ENCODE measurements at places on chromosomes 6 and 20.

GRCh38 chr6:138383776-138384175 lies 6.1 kb downstream of the SMIM28 start:
- no peak for DNase-seq

GRCh38 chr20:45350217-45350616 lies 2.0 kb upstream of the SDC4 start:
- DNase-seq, result no peak

GRCh38 chr6:2192976-2193375 lies 52.4 kb downstream of the GMDS start:
- no peak for DNase-seq

DNA sequence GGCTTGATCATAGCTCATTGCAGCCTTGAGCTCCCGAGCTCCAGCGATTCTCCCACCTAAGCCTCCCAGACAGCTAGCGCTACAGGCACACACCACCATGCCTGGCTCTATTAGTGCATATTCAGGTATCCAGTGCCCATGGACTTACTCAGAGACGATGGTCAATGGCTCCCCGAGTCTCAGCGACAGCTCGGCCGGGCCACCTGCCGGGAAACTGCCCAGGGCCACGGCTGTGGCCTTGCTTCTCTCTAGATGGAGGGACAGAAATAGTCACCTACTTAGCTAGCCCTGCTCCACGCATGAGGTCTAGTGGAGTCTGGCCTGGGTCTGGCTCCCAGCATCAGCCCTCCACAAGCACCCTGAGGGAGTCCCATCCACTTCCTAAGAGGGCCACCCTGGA lies 11.7 kb downstream of the SLA2 start:
- no peak for DNase-seq

GRCh38 chr6:1946583-1946982 lies 298.8 kb downstream of the GMDS start:
- DNase-seq, result no peak

DNA sequence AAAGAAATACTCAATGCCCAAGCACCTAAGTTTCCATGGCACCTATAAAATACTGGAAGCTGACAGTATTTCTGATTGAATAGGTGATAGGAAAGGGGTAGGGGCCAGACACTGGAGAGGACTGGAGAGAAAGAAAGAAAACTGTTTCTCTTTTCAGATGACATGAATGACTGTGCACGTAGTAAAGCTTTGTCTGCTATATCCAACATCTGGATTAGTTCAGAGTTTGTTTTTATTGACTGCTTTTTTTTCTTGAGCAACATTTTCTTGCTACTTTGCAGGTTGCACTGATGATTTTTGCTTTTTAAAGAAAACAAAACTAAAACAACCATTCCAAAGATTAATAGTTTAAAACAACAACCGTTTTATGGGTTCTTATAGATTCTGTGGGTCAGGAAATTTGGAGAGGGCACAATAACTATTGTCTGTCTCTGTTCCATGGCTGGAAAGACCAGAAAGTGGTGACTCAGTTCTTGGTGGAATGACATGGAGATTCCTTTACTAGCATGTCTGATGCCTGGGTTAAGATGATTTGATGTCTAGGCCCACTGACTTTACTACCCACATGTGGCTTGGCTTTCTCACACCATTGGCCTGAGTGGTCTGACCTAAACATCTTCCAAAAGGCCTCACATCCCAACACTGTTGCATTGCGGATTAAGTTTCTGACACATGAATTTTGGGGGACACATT lies 12.2 kb upstream of the LRP11 start:
- no peak for DNase-seq

DNA sequence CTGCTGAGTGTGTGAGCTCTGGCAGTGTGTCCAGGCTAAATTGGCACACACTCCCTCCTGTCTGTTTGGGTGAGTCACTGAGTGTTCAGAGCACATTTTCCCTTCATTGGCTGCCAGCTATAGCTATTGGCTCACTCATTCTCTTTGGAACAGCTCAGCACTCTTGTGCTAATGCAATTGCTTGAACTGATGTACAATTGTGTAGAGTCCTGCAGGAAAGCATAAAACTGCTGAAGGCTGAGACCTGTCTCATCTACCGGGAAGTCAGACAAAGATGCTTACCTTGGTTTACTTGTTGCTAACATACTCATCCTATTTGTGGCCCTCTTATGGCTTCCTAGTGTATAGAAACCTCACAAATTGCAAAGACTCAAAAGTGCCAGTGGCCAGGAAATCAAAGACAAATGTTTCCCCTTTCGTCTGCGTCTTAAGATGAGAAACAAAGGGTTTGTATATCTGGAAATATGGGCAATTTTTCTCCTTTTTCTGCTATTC lies 351.0 kb downstream of the BCKDHB start:
- DNase-seq, result no peak

- DNase-seq, result peak; percentile 20
Measured at GRCh38 chr20:20452254-20452676, 84.4 kb downstream of the INSM1 start.

- no peak for DNase-seq
Measured at GRCh38 chr6:48087448-48087847, 23.5 kb downstream of the PTCHD4 start.

DNA sequence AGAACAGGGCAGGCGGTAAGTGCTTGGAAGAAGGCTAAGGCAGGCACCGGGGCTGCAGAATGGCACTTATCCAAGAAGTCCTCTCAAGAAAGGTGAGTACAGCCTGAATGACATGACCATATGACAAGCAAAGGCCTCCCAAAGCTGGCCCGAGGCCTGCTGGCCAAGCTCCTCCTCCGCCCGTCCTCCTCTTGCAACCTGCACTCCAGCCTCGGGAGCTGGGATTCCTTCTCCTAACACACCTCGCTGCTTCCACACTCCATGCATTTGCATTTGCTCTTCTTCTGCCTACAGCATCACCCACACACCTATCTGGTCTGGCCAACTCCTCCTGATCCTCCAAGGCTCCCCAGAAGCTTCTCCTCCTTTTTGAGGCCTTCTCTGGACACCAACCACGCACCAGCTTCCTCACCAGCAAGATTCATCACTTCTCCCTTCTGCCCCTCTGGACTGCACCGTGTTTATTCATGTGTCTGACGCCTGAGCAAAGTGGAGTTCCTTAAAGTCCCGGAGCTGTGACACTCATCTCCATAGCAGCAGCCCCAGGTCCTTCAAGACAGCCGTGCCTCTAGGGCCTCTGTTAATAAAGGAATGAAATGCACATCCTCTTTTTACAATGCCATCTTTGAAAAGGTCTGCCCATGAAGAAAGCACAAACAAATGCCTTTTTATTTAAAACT lies 32.3 kb downstream of the CNKSR3 start:
- no peak for DNase-seq

DNA sequence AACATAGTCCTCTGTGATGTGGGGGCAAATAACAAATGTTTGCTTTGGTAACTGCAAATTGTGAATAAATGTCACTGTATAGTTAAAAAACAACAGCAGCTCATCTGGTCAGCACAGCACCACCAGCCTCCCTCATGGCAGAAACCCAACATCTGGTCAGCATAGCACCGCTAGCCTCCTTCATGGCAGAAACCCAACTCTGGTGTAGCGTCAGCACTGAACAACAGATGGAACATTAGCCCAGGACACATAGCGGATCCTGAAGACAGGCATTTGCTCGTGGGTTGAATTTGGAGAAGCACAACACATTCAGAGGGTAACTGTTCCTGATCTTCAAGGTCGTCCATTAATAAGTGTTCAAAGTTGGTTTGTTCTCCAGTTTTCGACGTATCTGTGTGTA lies 265.9 kb downstream of the DLL1 start:
- DNase-seq, result no peak

GRCh38 chr6:11467364-11467763 lies 70.2 kb upstream of the TMEM170B start:
- no peak for DNase-seq

- DNase-seq, result no peak
Measured at GRCh38 chr6:6966569-6966968, 141.2 kb upstream of the RREB1 start.

DNA sequence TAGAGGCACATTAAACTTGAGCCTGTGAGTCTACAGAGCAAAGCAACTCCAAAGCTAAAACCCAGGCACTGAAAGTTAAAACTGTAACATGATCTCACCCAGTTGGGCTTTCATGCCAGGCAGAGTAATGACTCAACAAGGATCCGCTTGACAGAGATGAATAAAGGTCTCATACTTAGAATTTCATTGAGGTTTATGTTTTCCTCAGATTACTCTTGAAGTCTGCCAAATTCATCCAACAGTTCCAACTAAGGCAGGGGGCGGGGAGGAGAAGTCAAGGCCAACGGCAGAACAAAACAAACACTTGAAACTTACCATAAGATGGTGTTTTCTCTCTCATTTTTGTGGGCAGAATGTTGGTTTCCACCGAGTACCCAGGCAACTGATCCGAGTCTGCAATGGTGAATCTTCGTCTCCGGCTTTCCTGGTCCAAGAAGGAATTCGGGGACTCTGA lies 54.0 kb upstream of the IPCEF1 start:
- no peak for DNase-seq

DNA sequence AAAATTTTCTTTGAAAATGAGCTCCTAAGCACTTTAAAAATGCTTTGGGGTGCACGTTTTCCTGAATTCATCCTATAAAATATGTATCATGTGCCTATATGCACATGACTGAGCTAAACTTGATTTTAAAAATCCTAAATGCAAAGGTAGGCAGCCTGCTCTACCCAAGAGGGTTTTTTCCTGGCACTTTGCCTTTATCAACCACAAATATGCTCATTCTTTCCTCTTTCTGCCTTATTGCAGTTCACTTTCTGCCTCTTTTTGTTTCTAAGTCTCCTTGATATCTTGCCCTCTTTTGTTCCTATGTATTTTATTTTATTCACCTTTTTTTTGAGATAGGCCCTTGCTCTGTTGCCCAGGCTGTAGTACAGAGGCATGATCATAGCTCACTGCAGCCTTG lies 229.3 kb downstream of the GRM1 start:
- no peak for DNase-seq

- peak; percentile 52 for DNase-seq
Measured at GRCh38 chr6:33620856-33621710, at the start of gene ITPR3. Gene ITPR3 (plus strand): TSS chr6:33621322. CDS start chr6:33621603, 281 bp downstream.

GRCh38 chr6:129501740-129502660 lies 208.0 kb downstream of the ARHGAP18 start:
- no peak for DNase-seq

DNA sequence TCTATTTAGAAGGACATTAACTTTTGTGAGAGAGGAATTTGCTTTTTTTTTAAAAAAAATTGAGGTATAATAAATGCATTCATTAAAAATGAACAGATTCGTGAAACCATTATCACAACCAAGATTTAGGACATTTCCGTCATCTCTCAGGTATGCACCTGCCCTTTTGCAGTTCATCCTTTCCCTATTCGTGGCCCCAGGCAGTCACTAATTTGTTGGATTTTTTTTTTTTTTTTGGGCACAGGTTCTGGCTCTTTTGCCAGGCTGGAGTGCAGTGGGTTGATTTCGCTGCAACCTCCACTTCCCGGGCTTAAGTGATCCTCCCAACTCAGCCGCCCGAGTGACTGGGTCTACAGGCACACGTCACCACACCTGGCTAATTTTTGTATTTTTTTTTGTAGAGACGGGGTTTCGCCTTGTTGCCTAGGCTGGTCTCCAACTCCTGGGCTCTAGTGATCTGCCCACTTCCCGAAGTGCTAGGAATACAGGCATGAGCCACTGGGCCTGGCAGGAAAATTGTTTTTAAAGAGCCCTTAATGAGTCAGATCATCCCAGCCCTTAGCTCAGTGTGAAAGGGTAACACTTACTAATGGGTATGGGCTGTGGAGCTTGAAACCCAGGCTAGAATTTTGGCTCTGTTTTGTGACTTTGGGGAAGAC lies 9.2 kb downstream of the PHF3 start:
- DNase-seq, result no peak

DNA sequence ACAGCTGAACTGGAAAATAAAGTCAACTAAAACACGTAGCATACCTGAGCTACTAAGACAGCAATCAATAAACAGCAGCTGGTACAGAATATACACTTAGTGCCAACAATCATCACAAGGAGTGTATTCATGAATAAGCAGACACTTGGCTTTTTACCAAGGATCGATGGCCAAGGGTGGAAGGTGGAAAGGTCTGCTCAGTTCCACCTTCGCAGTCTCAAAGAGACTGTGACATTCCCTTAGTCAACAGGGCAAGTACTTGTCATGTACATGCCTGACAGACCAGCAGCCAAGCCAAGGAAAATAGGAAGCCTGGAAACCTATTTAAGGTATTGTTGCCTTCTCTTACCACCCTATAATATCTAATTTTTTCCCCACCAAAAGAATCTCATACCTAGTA lies 21.4 kb downstream of the HBS1L start:
- no peak for DNase-seq

DNA sequence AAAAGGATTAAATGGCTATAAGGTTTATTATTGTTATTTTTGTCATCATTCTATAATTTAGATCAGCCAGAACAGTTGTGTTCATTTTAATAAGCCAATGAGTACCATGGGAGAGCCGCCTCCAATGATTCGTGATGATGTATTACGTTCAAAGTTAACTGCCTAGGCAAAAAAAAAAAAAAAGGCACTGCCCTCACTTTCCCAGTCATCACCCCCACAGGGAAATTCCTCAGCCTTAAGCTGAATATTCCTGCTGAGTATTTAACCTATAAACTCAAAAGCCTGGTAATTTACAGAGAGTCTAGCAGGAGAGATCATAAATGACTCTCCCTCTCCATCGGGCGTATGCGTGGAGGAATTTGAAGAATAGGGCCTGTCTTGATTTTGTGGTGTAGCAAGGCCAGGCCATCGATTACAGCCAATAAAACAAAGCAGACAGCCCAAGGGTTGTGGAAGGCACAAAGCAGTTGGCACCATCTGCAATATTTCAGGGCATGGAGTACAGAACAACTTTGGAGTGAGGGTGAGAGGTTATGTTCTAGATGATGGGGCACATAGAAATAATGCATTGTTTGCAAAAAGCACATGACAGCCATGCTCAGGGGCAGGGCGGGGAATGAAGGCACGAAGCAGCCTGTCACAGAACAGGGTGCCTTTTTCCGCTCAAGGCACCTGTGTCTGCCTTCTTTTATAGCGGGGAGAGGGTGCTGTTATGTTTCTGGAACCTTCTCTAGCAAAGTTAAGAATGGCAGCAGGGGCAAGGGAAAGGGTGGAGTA lies 138.2 kb upstream of the DTNBP1 start:
- no peak for DNase-seq

Measured in stimulated activated CD8-positive, alpha-beta memory T cell treated with anti-CD3 and anti-CD28 coated beads, Interleukin-4, amount 100 ng/mL, for 1 hour (primary cell).